ENCODE measurements at places on chromosomes 12 and 14.

DNA sequence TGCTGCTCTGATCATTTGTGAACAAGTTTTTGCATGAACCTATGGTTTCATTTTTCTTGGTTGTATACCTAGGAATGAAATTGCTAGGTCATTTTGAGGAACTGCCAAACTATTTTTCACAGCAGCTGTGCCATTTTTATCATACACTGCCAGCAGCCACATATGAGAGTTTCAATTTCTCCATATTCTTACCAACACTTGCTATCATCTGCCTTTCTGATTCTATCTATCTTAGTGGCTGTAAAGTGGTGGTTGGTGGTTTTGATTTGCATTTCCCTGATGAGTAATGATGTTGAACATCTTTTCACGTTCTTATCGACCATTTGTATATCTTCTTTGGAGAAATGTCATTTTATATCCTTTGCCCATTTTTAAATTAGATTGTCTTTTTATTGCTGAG lies 146.1 kb downstream of the C12orf75 start:
- no peak for DNase-seq

GRCh38 chr14:100608064-100608463 lies 20.8 kb upstream of the BEGAIN start:
- no peak for DNase-seq

- DNase-seq: no peak
Observed at GRCh38 chr12:15234508-15234907, 13.3 kb upstream of the RERG start.

DNA sequence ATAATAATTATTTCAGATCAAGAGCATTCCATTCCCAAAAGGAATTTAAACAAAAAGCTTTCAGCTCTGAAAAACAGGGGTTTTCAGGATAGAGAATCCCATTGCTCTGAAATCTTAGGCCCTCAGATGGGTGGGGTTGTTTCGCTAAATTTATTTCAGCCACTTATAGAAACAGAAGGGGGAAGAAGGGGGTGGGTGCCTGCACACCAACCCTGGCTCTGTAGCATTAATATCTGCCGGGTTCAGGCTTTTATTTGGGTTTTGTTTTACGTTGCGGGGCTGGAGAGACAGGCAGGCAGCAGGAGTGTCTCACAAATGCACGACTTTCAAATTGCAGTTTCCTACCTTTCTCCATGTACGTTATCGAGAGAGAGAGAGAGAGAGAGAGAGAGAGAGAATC lies 12.5 kb upstream of the ZFP36L1 start:
- DNase-seq: no peak

- peak; percentile 56 for DNase-seq
Observed at GRCh38 chr12:10406725-10407124, 2.8 kb downstream of the KLRC4 start.

DNA sequence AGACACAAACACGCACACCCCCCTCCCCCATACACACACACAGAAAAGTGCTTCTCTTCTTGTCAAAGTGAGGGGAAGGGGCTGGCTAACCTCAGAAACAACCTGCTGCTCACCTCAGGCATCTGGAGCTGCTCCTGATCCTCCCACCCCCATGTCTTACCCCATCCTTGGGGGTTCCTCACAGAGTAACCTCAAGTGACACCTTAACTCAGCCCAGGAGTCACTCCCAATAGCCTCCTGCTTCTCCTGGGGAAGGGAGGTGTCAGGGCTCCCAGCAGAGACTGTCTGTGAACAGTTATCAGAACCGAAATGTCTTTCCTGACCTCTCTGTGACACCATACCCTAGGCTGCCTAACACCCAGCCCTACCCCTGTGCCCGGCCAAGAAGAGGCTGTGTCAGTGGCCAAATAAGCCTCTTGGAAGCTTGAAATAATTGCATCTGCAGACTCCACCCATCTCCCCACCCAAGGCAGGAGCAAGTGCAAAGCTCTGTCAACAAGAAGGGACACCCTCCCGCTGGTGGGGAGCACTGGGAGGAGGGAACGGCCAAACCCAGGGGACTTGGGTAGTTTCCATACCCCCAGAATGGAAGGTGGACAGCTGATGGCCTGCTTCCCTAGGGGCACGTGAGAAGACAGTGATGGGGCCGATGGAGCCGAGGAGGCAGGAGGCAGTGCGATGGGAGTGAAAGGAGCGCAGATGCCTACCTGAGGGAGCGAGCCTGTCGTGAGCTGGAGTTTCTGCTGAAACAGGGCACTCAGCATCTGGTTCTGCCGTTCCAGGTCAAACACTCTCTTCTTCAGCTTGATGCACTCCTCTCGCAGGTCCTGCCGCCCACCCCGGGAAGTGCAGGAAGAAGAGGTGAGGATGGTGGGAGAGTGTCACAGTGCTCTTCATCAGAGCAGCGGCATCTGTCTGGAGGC lies 26.8 kb downstream of the NCKAP5L start:
- DNase-seq: peak; percentile 36

DNA sequence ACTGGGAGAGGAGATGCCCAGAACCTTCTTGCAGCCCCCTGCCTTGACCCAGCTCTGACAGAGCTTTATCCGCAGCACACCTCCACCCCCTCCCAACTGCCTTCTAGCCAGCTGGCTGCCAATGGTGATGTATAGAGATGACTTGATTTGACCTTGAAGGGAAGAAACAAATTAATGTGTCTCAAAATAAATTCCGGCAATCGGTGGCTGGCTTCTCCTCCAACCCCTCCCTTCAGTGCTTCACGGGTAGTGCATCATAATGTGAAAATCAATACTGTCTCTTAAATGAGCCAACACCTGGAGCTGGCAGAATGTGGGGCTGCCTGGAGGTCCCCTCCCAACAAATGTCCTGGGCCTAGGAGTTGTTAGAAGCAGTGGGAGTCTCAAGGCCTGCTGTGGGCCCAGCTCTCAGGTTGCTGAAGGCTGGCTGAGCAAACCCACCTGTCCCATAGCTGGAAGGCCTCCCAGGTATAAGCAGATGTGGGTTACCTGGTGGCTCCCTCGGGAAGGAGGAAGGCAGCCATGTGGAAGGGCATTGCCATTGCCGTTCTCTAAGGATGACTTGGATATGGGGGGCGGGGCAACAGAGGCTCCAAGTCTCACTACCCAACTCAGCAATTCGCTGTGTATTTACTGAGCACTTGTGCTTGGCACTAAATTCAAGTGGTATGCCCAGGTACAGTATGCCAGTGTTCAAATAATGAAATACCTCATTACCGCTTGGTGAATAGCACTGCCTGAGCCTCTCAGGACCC lies 23.2 kb downstream of the HSPB8 start:
- DNase-seq: no peak

DNA sequence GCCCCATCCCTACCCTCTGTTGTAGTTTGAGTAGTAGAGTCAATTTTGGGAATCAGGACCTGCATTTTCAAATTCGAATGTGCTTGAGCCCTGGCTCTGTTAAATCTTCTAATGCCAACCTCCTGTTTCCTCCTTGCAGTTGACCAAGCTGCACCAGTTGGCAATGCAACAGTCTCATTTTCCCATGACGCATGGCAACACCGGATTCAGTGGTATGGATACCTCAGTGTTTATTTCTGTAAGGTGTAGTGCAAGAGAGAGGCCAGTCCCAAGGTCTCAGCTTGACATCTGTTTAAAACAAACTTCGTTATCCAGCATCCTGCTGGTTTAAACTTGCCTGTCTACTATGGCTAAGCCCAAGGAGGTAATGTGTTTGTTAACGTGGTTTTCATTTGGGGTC lies 15.2 kb downstream of the PCBP2 start:
- DNase-seq: no peak

DNA sequence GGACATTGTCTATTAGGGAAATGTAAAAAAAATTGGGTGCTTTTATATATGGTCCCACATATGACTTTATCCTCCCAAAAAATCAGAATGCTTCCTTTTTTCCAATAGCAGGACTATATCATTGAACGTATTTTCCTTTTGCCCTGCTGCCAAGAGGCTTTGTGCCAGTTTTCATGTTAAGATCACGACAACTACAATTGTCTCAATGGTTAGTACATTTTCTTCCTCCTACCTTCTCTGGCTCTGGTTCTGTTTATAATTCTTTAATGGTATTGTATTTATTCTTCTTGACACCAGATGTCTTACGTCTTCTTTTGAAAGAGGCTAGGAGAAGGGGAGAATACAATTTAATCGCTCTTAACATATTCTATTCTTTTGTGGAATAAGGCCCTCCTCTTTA lies 106.9 kb downstream of the ANO6 start:
- DNase-seq: no peak

DNA sequence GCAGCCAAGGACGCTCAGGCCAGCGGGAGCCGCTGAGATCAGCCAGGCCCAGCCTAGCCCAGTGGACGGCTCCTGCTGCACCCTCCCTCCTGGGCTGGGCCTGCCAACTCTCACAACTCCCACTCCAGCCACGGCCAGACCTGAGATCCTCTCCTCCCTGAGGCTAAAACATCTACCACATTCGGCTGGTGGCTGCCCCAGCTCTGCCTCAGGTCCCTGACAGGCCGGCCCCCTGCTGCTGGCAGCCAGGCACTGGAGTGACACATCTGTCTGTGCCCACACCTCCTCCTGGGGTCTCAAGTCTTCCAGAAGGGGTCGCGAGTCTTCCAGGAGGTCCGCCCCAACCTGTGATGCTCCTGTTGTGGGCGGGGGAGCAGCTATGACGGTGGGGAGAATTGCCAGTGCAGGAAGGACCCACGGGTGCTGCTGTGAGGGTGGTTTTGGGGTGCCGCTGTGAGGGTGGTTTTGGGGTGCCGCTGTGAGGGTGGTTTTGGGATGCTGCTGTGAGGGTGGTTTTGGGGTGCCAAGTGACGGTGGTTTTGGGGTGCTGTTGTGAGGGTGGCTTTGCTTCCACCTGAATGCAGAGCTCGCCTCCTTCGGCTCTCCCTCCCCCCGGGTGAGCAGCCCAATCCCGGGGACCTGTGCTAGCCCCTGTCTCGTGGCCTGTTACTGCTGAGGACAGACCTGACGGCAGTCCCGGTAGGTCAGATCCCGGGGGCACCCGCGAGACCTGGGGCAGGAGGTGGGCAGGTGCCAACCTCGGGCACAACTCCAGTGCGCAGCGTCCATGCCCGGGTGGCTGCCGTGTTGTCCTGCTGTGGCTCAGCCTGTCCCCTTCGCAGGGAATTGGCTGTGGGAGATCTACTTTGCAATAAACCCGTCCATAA lies 27.5 kb upstream of the C14orf180 start:
- peak; percentile 47 for DNase-seq

- no peak for DNase-seq
Observed at GRCh38 chr12:4279198-4279690, 5.7 kb downstream of the CCND2 start.

- DNase-seq: no peak
Observed at GRCh38 chr14:85428926-85429325, 101.0 kb upstream of the FLRT2 start.

- DNase-seq: no peak
Observed at GRCh38 chr12:83945871-83946270, 966.7 kb downstream of the SLC6A15 start.

DNA sequence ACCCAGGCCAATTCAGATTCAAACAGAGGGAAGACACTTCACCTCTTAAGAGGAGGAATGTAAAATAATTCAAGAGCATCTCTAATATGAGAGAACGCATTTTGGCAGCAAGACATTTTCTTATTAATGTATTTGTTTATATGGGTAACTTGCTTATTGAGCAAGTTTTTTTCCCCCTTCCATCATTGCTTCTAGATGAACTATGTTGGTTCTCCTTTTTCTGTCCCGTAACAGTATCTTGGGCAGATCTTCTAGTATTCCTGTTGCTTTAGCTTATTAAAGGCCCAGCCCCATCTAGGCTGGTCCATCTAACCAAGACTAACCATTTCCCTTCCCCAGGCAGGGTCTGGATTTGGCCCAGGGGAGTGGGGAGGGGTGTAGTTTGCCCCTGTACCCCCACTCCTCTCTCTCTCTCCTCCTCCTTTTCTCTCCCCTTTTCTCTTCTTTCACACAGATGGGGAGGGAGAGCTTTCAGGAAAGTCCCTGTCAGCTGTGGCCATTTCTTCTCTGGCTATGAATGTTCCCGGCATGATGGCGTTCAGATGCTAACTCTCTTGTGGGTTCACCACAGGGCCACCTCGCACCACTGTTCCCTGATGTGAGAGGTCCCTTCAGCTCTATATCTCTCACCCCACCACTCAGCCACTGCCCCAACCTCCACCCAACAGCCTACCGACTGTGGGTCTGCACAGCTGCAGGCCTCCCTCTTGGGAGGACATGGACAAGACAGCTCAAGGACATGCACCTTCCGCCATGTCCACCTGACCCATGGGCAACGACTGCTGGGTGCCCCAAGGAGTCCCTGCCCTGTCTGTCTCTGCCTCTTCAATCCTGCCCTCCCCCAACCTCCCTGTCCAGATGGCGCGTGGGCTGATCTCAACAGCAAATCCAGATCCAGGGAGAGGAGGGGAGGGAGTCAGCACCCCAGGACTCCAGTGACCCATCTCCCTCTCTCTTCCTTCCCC lies 15.8 kb upstream of the RPS6KL1 start:
- no peak for DNase-seq

DNA sequence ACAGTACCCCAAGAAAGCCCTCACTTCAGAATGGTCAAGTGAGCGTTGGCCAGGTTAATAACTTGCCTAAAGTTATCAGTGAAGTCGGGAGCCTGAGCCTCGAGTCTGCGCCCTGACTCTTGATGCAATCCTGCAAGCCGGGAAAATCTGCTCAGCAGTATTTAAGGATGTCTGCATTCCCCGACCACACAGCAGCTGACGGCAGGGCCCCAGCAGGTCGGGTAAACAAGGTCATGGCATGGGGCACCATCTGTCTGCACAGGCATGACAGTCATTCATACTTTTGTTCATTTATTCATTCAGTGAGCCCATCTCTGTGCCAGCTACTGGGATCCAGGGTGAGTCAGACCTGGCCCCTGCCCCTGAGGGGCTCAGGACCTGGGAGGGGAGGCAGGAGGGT lies 11.1 kb downstream of the ABCB9 start:
- no peak for DNase-seq

- DNase-seq: no peak
Observed at GRCh38 chr14:53043027-53043581, 92.3 kb upstream of the FERMT2 start.

DNA sequence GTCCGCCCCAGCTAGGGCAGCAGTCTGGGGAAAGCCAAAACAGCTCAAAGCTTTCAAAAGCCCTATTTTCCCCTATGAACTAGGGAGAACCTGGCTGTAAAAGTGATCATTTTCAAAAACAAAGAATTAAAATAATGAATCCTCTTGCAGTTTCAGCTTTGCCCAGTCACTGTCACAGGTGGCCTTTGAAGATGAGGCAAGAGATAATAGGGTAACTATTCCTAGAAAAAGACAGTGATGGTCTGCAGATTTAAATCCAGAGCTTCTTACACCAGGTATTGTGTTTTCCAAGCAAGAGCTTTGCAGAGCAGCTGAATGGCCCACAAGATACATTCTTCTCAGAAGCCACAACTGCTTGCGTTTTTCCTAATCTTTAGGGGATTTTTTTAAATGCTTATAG lies 80.2 kb upstream of the NUDT4 start:
- DNase-seq: no peak

GRCh38 chr12:58104351-58104755 lies 163.0 kb downstream of the ATP23 start:
- no peak for DNase-seq

- DNase-seq: no peak
Observed at GRCh38 chr12:123813349-123813748, 51.2 kb downstream of the DNAH10 start.

- no peak for DNase-seq
Observed at GRCh38 chr12:51947246-51947996, 4.1 kb upstream of the ACVR1B start.

- DNase-seq: no peak
Observed at GRCh38 chr12:48074266-48074665, 31.6 kb downstream of the SENP1 start.

- no peak for DNase-seq
Observed at GRCh38 chr12:68491204-68491960, 119.3 kb upstream of the RAP1B start.
